Mesothelial cell of epicardium (in vitro differentiated cells): ENCODE measurements at places on chromosomes 6 and 20. TPM values are rescaled to one million over a fixed set of nuclear protein-coding genes. Genes with fewer than 3 reads are reported as not detected.

Gene IER3
- total RNA-seq: 131 to 136 TPM (median 134 TPM) in 3 replicates

Gene EPHA7
- 11.3 to 12.4 TPM (median 11.7 TPM) in 3 replicates for total RNA-seq

Gene RUNX2
- total RNA-seq: 4.4 to 4.9 TPM (median 4.8 TPM) in 3 replicates

Gene RAET1G
- total RNA-seq: not detected in 3 replicates

Gene RIPPLY2
- not detected in 3 replicates for total RNA-seq

GRCh38 chr6:36596356-36596755 lies 2.2 kb downstream of the SRSF3 start:
- DNase-seq: no peak

- no peak for DNase-seq
Measured at GRCh38 chr6:124433387-124434160, 528.7 kb upstream of the RNF217 start.

GRCh38 chr6:167849846-167850459 lies 23.2 kb downstream of the AFDN start:
- no peak for DNase-seq

DNA sequence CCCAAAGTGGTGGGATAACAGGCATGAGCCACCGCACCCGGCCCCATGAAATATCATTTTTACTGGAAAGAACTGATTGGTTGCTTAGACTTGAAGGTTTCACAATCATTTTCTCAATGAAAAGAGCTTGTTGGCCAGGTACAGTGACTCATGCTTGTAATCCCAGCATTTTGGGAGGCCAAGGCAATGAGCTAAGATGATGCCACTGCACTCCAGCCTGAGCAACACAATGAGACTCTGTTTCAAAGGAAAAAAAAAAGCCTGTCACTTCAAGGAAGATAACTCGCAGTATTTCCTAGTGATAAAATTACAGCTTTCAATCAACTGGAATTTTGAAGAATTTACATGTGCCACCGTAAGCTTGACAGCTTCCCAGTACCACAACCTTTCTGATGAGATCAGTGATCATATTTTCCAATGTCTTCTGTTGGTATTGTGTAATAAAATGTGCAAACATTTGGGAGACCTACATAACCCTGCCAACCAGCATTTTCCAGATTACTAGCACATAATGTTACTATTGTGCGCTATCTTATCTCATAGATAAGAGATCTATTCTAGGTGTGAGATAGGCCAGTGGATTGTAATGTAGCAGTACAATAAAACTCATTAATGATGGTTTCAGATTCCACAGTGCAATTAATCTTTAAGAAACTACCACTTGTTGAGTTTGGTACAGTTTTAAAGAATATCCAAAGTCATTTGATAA lies 7.2 kb downstream of the PNLDC1 start:
- DNase-seq: no peak

DNA sequence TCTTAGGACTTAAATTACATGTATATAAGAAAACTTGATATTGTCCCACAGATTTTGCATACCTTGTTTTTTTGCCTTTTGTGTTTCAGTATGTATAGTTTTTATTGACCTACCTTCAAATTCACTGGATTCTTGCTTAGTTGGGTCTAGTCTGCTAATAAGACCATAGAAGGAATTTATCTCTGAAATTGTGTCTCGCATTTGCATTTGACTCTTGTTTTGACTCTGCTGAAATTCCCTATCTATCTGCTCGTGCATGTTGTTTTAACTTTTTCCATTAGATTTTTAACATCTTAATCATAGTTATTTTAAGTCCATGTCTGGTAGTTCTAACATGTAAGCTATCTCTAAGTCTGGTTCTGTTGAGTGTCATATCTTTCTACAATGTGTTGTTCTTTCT lies 163.9 kb downstream of the SCP2D1 start:
- DNase-seq: no peak
